HS-5 (cell line): ENCODE measurements at places on chromosomes 12 and 14.
A peak's percentile ranks its signal among the peaks of the same experiment; 100 is the strongest.

DNA sequence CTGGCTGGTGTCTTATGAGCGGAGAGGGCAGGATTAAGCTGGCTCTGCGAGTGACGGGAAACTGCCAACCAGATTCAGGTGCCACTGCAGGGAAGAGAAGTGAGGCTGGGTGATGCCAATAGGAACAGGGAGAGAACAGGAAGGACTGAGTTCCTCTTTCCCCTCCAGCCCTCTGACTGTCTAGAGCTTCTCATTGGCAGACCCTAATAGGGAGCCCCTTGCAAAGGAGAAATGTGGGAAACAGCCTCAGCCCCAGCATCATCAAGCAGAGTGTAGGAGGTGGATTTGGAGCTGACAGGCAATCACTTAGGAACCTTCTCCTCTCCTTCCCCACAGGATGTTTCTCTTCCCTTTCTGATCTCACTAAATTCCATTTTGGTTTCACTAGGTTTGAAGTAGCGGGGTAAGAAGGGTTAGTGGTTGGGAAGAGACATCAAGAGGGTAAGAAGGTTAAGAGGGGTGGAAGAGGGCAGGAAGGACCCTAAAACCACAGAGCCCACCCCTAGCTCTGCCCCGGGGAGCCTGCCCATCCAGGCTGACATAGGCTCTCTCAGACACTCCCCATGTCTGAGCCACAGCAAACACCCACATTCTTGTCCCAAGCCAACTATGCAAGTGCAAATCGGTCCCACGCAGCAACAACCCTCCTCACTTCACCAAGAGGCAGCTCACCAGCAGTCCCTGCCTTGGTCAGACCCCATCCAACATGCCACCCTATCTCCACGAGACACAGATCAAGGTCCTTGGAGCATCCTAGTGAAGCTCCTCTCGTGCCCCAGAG, 111.1 kb downstream of the STAB2 start:
- DNase-seq, result no peak

GRCh38 chr14:68811171-68811570, 18.3 kb upstream of the ZFP36L1 start:
- no peak for DNase-seq

DNA sequence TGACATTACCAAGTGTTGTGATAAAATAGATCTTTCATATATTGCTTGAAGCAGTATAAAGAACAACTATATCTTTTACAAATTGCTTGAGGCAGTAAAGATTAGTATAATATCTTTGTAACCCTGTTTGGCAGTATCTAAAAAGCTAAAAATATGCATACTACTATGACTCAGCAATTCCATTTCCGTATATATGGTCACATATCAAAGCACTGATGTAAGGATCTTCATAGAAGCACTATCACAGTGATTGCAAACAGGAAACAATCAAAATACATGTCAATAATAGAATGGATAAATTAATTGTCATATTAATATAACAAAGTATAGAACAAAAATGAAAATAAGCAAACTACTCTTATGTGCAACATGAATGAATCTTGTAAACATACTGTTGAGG, 158.4 kb upstream of the IGF1 start:
- DNase-seq, result no peak

DNA sequence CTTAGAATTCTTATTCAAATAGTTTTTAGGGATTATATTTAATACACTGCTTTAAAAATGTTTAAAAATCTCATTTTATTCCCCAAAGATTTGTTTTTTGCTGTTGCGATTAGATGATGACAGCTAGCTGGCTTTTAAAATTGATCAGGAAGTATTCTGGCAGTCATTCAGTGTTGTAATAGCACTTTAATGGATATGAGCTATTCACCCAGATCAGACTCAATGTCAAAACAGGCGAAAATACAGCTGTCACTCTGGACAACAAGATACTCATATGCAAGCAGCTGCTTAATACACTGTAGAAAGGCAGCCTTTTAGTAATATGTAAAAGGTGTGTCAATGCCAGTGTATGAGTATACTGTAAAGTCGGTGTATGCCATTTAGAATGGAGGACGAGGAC, 91.7 kb downstream of the NPAS3 start:
- DNase-seq, result no peak

- DNase-seq, result no peak
Measured at GRCh38 chr14:79698298-79698711, 513.0 kb downstream of the DIO2 start.

DNA sequence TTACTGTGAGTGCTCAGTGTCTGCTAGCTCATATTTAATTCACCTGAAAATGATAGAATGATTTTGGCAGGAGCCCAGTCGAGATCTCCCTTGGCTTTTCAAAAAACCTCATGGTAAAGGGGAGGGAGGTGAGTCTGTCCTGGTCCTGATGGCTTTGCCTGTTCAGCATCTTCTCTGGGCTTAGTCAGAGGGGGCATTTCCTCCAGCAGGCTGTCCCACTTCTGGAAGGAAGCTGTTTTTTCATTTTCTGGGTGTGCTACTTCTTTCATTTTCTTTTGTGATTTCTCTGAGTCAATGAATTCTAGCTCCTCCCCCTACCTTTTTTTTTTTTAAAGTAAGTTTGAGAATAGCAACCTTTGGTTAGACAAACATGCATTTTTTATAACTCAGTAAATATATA, 58.8 kb downstream of the TMX1 start:
- no peak for DNase-seq

DNA sequence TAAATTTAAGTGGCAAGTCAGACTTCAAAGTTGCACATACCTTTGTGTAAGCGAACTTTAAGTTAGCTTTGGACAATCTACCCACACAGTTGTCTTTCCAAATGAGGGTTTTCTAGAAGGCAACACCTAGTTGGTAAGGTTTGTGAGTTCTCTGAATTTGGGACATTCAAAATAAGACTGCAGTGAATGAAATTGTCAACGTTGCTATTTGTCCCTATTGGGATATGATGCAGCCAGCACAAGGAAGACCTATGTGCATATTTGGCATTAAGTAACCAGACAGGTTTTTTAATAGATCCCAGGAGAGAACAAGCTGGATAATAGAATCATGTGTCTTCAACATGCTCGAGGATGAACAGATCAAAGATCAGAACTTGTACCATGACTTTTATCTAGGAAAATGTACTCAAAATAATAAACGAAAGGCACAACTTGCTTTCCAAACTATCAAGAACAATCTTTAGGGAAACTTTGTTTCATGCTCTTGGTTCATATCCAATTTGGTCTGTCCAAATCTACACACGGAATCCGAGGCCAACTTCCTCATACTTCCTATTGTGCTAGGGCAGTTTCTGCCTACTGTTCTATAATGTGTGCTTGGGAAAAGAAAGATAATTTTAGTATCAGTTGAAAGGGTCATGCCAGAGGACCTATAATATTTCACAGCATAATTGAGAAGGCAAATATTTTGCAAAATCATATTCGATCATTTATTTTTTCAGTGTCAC, 284.2 kb upstream of the SOX5 start:
- no peak for DNase-seq

GRCh38 chr12:52382854-52383253, 2.6 kb downstream of the KRT84 start:
- DNase-seq, result no peak

GRCh38 chr14:57903954-57904353, 38.1 kb upstream of the SLC35F4 start:
- DNase-seq, result no peak

- peak; percentile 84 for DNase-seq
Measured at GRCh38 chr14:50920482-50921230, 23.6 kb downstream of the PYGL start.

DNA sequence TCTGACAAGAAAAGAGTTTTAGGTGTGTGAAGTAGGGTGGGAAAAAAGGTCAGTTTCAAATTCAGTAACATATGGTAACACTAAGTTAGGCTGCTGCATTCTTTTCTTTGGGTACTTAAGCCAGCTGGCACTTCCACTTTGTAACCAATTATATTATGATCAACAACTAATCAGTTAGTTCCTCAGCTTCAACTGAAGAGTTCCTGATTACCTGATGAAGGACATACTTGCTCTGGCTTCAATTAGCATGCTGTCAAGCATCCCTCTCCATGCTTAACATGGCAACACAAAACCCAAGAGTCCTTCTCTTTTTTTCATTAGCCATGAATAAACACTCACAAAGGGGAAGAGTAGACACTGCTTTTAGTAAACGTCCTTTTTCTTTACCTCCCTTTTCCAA, 6.8 kb upstream of the KANSL2 start:
- DNase-seq, result no peak

DNA sequence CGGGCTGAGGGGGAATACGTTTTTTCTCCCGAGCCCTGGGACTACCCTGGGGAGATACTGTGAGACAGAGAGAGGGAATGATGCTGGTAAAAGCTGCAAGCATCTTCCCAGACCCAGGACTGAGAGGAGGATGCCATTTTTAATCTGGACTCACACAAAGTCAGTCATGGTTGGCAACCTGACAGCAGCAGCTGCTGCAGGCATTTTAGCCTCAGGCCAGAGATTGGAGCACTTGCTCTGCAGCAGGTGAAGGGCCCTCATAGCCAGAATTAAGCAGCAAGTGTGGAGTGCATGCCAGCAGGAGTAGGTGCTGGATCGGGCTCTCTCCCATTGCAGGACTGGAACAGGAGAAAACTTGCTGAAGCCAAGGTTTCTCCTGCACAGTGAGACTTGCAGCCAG, 361.1 kb upstream of the CLEC14A start:
- DNase-seq, result no peak

GRCh38 chr14:57725399-57726077, 140.4 kb downstream of the SLC35F4 start:
- peak; percentile 56 for DNase-seq

DNA sequence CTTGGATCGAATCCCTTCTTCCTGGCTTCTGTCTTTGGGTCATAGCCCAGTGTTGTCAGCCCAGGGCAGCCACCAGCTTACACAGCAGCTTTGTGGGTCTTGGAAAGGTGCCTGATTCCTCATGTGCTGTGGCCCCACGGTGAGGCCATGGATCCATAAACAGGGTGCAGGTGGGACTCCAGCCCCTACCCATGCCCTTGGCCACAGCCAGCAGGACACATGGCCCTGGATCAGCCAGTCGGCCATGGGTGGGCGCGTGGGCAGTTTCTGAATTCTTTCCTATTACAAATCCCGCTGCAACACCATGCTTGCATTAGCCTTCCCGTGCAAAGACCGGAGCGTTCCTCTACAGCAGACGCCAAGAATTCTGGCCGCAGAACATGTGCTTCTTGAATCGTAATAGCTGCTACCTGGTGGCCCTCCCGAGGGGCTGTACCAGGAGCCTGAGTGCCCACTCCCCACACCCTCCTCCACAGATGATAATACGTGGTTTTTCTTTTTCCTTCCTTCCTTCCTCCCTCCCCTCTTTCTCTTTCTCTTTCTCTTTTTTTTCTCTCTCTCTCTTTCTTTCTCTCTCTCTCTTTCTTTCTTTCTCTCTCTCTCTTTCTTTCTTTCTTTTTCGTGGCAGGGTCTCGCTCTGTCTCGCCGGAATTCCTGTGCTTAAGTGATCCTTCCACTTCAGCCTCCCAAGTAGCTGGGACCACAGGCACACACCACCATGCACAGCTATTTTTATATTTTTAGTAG, 2.9 kb upstream of the MMP17 start:
- DNase-seq, result no peak

DNA sequence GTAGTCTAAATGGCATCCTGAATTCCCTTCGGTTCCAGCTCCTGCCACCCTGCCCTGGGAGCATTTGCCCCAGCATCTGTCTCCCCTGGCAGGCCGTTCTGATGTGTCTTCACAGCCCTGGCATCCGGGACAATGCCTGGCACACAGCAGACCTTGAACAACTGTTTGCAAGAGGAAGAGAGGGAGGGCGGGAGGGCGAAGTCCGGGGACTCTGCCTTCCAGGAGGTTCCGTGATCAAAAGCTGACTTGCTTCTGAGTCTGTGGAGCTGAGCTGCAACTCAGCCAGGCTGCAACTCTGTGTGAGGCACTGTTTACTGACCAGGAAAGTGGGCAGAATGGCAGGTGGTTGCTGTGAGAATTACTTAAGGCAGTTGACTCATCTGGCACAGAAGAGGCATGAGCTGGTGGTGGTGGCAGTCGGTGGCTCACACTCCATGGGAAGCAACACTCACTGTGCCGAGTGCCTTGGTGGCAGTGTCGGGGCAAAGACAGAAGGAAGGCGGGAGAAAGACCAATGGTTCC, 61.1 kb upstream of the DLK1 start:
- no peak for DNase-seq

DNA sequence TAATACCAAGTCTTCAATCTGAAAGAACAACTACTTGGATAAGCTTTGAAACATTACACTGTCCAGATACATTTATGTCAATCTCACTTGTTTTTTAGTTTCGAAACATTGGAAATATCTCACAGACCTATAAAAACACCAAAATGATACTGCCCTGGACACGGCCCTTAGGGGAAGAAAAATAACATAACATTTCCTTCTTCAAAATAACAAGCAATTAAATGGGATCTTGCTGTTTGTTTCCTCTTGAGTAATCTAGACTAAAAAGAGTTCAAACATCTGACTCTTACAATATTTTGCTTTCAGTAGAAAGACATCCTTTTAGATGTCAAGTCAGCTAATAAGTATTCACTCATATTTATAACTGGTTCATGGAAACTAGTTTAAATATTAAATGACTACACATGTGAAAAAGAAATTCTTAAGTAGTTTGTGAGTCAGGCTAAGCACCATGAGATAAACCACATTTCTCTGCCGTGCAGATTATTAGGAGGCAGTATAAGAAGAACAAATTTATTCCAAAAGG, 87.5 kb downstream of the EPS8 start:
- no peak for DNase-seq

- DNase-seq, result no peak
Measured at GRCh38 chr14:33408291-33408690, 469.6 kb downstream of the NPAS3 start.

GRCh38 chr12:3583656-3584334, 92.8 kb downstream of the PRMT8 start:
- DNase-seq, result no peak

- no peak for DNase-seq
Measured at GRCh38 chr12:6784761-6785160, 4.6 kb upstream of the CD4 start.

DNA sequence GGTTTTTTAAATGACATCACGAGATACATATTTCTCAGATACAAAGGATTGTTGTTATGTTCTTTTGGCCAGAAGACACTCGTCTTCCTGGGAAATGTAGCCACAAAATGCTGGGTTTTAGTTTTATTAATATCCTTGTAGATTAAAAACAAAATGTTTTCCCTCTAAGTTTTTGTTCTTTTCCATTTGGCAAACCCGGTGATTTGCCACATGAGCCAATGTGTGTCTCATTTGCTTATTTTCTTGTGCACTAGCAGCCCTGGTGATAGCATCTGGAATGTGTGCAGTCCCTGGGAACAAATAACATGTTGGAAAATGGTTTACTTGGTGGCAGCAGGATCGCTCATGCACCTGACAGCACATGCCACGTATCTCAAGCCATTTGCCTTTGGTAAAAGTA, 61.0 kb downstream of the HMGA2 start:
- no peak for DNase-seq

DNA sequence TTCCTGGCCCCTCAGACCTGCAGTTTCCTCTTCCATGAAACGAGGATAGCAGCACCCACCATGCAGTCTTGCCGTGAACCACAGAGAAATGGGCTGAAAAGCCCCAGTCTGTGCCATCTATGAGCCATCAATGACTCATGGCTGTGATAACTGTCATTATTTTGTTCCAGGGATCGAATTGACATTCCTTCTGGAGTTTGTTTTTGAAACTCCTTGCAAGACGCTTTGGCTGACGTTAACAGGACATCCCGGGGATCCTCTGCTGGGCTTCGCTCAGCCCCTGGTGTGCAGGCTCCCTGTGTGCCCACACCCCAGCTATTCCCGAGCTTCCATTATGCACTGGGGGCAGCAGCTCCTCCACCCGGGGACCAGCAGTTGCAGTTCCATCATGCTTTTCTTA, 33.8 kb downstream of the MMAB start:
- DNase-seq, result no peak
